ENCODE measurements at places on chromosomes 1 and 21. TPM values are rescaled to one million over a fixed set of nuclear protein-coding genes. Genes with fewer than 3 reads are reported as not detected.

DNA sequence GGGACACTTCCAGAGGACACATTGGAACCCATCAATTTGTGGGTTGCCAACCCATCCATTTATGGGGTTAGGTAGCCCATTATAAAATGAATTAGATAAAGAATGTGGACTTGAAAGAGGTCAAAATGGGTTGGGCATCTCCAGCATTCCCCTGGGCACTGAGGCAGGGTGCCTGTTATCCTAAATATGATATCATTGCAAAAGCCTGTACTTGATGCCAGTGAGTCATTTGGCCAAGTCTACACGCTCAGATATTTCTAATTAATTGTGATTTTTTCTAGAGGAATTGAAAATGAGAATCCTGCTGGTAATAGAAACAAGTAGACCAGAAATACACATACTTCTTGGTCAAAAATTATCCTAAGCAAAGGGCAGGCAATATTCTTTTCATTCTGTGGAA, 21.9 kb upstream of the NBL1 start:
- no peak for DNase-seq

GRCh38 chr1:97505289-97505688, 415.5 kb downstream of the DPYD start:
- no peak for DNase-seq

DNA sequence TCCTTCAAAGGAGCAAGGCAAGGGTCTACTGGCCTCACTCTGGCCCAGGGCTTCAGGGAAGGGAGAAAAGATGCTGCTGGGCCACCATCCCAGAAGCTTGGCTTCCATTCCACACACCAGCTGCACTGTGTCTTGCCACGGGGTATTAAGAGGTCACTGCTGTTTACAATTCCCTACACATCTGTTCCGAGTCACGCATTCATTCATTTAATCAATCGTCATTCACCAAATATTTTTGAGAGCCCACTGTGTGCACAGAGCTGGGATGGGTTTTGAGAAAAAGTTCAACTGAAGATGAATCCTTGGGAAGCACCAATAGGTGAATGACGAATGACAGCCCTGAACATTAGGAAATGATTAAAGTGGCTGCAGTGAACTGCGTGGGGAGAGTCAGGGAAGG, 101.7 kb downstream of the NAV1 start:
- no peak for DNase-seq

GRCh38 chr1:25873120-25873519, 2.4 kb downstream of the PAQR7 start:
- no peak for DNase-seq

DNA sequence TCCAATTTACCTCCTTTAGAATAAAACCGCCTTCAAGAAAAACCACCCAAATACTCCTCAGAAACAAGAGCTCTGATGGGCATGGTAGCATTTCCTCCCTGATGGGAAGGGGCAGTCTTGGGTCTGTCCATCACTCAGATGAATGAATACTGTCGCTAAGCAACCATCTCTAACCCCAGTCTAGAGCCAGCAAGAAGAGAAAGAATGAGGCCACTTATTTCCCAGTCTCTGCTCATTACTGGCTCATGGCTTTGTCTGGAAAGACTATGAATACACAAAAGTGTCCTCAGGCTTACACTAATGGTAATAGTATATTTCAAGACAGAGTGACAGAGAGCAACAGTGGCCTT, 51.0 kb upstream of the F3 start:
- DNase-seq: peak; percentile 49

- peak; percentile 40 for DNase-seq
Measured at GRCh38 chr1:209130886-209131285, 452.6 kb upstream of the CAMK1G start.

GRCh38 chr1:211420845-211421454, 71.0 kb downstream of the RD3 start:
- no peak for DNase-seq

GRCh38 chr1:54357967-54358366, 48.2 kb downstream of the SSBP3 start:
- no peak for DNase-seq

DNA sequence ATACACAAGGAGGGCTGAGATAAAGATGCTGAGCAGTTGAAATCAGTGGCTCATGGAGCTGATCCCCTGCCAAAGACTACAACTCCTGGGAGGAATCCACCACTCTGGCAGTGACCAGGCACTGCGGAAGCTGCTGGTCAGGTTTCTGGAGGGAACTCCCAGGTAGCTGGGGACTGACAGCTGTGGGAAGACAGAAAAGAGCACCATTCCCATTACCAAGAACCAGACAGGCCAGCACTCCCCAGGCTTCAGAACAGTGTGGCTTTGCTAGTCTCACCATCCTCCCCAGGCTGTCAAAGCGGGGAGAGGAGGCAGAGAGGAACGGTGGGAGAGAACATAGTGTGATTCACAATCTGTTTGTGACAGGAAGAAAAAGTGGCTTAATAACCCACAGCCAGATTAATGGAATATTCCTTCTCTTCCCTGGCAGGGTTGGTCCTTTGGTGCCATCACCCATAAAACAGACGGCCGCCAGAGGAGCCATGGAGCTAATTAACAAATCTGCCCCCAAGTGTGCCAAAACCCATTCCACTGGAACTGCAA, 92.1 kb downstream of the MAB21L3 start:
- peak; percentile 20 for DNase-seq

- DNase-seq: no peak
Measured at GRCh38 chr1:23872421-23872820, 4.3 kb upstream of the FUCA1 start.

GRCh38 chr1:241638099-241638682, 2.0 kb downstream of the CHML start:
- DNase-seq: no peak

GRCh38 chr1:47325528-47325927, 8.1 kb upstream of the CMPK1 start:
- DNase-seq: no peak

GRCh38 chr1:61184040-61184713, 101.8 kb downstream of the NFIA start:
- no peak for DNase-seq

Gene DENND1B
- 6.1 TPM for total RNA-seq

Gene TSTD1
- 102 TPM for total RNA-seq

Gene ZMYND12
- 0.58 TPM for total RNA-seq

Gene KCNE2
- total RNA-seq: 0.28 TPM

Gene HES3
- 49.7 TPM for total RNA-seq

Gene HNRNPR
- 169 TPM for total RNA-seq

Gene LAMC1
- 111 TPM for total RNA-seq

Measured in GM23338 (cell line).